Activated B cell treated with CpG ODN at 0.5 μM for 24 hours (primary cell): ENCODE measurements at places on chromosomes 13 and 19.

GRCh38 chr13:60974296-60974695, 441.4 kb downstream of the PCDH20 start:
- DNase-seq = no peak

GRCh38 chr13:113064534-113065405, 40.8 kb upstream of the F7 start:
- DNase-seq = no peak

DNA sequence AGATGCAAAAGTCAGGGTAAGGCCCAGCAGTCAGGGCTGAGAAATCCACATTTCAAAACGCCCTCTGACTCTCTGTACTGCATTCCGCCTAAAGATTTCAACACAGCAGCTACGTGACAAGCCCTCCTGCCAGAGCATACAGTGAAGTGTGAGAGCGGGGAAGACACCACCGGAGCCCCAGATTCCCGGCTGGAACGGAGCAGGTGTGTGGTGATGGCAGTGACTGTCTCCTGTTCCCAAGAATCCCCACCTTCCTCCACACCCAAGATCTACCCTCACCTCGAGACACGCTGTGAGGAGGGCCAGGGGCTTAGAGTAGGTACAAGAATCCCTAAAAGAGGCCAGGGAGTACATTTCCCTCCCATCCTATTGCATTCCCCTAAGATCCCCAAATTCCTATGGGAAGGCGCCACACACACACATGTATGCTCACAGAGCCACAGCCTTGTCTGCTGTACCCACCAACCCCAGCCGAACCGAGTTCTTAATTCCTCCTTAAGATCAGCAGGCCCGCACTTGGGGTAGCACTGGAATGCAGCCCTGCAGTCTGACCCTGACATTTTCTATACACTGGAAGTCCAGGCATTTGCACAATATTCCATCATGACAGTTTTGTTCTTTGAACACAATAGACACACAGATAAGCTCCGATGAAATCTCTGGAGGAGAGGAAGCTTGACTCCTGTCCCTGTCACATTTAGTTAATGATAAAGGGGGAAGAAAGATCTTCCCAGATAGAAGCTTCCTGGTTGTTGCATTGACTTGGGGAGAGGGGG, 102.9 kb downstream of the FOXO1 start:
- DNase-seq = no peak

DNA sequence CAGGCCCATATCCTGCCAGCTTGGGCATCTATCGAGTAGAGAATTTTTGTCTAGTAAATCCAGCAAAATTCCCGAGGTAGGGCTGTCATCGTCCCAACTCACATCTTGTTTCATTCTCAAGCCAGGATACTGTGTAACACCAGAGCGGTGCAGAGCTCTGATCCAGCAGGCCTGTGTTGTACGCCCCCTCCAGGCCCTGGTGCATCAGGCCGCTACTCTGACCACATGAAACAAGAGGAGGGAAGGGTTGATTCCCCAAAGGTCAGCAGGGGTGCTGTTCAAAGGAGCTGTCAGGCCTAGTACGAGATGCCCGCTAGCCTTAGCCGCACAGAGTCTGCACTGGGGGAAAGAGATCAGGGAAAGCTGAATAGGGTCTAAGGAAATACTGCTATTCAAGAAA, 276.0 kb downstream of the SLC7A1 start:
- DNase-seq = no peak

- DNase-seq = no peak
These were observed 181.6 kb downstream of the URI1 start for GRCh38 chr19:30123611-30124010.

DNA sequence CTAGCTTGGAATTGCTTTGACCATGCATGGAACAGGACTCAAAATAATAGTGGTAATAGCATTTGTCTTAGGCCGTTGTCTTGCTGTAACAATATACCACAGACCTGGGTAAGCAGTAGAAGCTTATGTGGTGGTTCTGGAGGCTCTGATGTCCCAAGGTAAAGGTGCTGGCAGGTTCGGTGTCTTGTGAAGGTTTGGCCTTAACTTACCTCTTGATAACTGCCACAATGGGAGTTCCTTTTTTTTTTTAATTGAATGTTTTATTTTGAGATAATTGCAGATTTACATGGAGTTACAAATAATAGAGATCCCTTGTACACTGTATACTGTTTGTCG, 5.8 kb downstream of the RPL21 start:
- no peak for DNase-seq

- no peak for DNase-seq
These were observed 46.4 kb downstream of the SOX1 start for GRCh38 chr13:112113348-112113747.

DNA sequence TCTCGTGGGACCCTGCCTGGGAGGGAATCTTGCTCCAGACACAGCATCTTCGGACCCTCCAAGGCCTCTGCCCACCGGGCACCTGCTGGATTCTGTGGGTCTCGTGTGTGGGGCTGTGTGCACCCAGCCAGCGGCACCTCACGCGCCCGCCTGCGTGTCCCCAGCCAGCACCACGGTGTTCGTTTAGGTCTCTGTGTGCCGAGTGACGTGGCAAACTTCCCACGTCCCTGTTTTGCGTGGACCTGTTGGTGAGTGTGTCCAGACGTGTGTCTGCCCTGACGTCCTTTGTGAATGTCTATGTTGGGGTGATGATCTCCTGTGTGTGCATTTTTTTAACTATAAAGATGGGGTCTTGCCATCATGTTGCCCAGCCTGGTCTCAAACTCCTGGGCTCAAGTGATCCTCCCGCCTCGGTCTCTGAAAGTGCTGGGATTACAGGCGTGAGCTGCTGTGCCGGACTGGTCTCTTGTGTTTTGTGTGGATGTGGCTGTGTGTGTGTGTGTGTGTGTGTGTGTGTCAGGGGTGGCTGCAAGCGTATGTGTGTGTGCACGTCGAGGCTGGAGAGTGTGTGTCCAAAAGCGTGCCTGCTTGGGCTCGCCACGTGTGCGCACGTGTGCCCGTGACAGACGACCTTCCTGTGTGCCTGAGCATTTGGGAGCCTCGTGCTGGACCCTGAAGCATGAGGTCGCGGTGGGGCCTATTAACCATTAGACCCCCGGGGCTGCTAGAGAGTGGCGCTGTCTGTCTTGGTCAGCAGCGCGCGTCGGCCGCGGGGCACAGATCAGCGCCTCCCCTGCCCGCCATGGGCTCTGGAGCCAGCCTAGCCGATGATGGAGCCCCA, 15.7 kb downstream of the ARID3A start:
- DNase-seq = no peak

- DNase-seq = peak; percentile 51
These were observed 878 bp upstream of the ADAMTSL5 start for GRCh38 chr19:1513499-1514294.

GRCh38 chr13:46386392-46387063, 524 bp downstream of the RUBCNL start:
- no peak for DNase-seq

DNA sequence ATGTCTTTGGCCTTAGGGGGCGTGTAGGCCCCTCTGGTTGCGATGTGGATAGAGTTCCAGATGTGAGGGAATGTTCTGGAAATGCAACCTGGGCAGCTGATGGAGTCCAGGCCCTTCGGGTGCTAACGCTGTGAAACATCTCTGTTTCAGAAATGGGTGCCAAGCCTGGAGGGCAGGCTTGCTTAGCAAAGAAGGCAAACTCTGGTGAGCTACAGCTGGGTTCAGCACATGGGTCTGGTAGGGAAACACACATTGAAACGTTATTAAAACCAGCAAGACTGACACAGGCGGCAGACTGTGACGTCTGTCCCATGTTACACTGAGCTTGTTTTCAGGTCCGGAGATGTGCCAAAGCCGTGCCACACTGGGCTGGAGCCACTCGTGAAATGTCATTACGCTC, 8.6 kb upstream of the CDC16 start:
- DNase-seq = no peak

GRCh38 chr19:41367848-41368301, 3.9 kb upstream of the B9D2 start:
- DNase-seq = no peak

DNA sequence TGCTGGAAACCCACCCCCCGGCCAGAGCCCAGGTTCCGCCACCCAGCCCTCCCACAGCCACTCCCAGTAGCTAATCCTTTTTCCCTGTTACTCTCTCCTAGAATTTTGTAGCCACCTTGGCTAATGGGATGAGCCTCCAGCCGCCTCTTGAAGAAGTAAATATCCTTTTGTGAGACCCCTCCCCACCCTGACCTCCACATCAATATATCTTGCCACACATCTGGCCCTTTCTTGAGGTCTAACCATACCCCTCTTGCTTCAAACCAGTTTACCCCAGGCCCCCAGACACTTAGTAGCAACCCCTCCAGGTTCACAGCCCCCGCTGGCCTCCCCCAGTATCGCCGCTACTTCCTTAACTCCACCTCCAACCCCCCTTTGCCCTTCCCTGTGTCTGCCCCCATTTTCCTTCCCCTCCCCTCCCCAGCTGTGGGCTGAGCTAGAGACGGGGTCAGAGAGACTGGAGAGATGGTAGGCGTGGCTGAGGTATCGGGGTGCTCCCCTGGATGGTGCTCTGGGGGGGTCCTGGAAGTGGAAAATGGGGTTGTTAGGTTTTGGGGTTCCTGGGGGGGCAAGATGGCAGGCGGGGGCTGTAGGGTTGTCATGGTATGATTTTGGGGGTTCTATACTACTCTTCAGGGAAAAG, 2.8 kb downstream of the PRMT1 start:
- DNase-seq = no peak

GRCh38 chr13:89925107-89925506, 1422.4 kb upstream of the MIR17HG start:
- no peak for DNase-seq

- DNase-seq = peak; percentile 44
These were observed 18.5 kb downstream of the SLC27A1 start for GRCh38 chr19:17488593-17489391.

GRCh38 chr13:95447814-95448213, 104.7 kb upstream of the CLDN10 start:
- DNase-seq = no peak

DNA sequence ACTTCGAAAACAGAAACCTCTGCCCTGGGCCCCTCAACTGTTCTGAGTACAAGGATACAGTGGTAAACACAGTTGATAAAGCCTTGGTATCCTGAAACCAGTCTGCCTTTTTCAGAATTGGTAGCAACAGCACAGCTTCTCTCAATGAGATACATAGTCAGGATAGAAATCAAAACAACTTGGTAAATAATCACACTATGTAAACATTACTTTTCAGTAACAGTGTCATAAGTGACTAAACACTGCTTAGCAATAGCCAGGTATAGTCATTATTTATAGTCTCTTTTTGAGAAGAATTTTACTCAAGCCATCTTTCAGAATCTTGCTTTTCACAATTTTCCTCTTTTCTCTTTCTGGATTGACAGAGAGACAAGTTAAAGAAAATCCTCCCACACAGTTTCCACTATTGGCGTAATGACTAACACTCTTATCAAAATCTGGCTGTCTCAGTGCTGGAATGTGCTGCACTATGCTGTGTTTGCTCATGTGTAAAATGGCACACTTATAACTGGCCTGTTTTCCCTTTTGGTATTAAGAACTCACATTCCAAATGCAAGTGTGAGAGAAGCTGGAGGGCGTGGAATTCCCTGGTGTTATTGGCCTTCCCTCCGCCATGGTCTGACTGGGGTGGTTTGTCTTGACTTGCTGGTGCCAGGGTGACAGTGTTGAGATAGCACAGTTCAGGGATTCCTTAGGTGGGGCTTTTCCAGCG, 368.8 kb downstream of the TDRD3 start:
- DNase-seq = no peak

GRCh38 chr19:50724522-50725217, 1.5 kb downstream of the CLEC11A start:
- peak; percentile 75 for DNase-seq

GRCh38 chr13:76148926-76149325, 512.8 kb downstream of the LMO7 start:
- DNase-seq = no peak

DNA sequence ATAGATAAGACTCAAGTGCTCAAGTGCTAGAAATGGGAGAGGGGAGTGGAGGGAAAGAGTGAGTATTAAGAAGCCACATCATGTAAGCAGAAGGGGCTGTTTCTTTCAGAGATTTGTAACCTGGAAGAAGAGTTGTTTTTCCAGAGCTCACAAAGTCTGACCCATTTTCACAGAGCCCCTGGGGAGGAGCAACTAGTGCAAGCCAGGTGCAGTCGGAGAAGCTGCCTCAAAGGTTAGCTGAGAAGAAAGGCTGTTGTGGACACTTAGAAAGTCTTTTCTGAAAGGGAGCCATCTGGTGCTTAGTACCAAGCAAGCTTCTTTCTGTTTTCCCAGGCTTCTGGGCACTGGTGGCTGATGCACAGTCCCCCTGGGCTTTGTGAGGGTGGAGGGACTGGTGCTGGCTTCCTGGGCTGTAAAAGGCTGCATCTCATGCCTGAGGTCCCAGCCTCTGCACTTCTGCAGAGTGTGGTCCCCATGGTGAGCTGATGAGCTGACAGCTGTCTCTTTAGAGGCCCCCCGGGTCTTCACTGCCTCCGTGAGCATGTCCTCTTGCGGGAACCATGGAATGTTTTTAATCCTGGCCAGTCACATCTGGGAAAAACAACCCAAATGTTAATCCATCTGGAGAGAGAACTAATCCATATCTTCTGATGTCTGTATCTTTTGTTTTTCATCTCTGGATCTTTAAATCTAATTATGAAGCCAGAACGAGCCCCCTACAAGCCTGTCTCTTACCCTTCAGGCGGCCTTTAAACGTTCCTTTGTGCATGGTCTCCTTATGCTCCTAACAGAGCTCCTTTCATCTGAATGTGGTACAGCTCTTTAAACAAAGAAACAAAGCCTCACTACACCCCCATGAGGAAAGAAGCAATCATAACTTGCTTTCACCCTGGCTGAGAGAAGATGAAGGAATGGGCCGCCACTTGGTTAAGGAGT, 40.2 kb downstream of the OLFM4 start:
- no peak for DNase-seq

DNA sequence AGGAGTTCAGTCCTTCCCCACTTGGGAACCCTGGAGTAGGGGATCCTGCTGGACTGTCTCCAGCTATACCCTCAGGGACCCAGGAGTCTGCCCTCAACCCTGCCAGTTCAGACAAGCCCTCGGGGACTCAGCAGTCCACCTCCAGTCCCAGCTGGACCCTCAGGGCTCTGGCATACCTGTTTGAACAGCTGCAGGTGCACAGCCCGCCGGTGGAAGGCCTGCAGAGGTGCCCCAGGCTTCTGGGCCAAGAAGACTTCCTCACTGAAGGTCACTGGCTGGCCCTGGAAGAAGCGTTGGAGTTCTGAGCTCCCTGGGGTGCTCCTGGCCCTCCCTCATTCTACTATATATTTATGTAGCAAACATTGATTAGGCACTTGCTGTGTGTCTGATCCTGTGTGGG, 8.6 kb downstream of the CRB3 start:
- no peak for DNase-seq

GRCh38 chr13:72552731-72553130, 174.7 kb downstream of the MZT1 start:
- no peak for DNase-seq

GRCh38 chr13:97284558-97284957, 62.4 kb downstream of the MBNL2 start:
- DNase-seq = no peak

DNA sequence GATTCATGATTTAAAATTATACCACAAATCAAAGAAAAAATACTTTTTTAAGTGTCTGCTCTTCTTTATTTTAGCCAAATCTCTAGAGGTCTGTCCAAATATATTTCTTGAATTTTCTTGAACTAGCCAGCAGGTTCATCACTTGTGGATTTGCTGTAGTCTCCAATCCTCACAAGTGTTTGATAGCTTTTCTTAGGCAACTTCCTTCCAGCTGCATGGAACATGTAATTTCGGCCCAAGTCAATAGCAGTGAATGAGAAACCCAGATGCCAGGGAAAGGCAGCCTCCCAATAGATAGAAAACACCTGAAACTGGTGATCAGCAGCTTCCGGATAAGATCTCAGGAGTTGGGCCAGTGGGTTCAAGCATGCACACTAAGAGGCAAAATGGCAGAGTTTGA, 15.6 kb upstream of the RNASEH2B start:
- no peak for DNase-seq
